ENCODE measurements at places on chromosomes 1 and 21.

GRCh38 chr1:23169727-23170335, 1.2 kb upstream of the LUZP1 start:
- DNase-seq, result peak; percentile 95

DNA sequence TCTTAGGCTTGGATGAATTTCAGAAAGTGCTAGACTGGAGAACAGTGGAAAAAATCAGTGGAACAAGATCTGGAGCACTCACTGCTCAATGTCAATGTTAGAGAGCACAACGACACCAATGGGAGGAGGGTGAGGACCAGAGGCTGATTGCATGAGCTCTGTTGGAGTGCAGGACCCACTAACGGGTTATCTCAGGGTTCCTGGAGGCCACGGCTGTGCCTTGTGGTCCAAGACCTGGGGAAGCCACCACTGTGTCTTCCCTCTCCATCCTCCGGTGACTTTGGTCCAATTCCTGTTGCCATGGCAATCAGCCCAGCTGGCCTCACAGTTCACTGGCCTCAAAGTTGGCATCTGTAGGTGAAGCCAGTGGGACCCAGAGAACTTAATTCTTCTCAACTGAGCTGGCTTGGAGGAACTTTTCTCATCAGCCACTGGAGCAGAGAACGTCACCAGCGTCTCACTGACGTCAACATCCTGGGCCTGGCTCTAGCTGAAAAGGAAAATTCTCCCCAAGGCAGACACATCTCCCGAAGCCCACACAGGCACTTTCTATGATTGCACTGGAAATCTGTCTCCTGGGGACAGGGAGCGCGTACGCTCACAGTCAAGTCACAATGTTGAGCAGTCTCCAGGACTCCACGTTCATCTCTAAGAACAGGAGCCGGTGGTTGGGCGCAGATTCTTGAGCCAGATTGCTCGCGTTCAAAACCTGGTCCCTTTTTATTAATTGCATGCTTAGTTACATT, 21.9 kb upstream of the GPR157 start:
- no peak for DNase-seq

- DNase-seq, result no peak
These were observed 85.2 kb upstream of the KCND3 start for GRCh38 chr1:112074711-112075110.

DNA sequence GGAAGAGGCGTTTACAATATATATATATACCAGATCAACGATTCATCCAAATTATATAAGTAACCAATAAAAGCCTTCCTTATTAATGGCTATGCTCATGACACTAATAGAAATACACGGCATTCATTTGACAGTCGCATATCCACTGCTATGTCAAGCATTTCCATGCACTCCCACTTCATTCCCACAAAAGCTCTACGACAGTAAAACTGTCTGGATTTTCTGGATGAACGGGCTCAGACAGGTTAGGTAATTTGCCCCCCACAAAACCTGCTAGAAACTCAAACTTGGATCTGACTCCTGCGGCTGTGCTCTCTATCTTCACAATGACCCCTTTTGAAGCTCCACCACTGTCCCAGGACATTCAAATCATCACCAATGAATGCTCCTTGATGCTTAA, 11.4 kb downstream of the DNAJC11 start:
- DNase-seq, result no peak

GRCh38 chr1:17636612-17637011, 97.1 kb downstream of the ARHGEF10L start:
- DNase-seq, result no peak

GRCh38 chr1:215416497-215416896, 150.6 kb upstream of the KCTD3 start:
- no peak for DNase-seq

DNA sequence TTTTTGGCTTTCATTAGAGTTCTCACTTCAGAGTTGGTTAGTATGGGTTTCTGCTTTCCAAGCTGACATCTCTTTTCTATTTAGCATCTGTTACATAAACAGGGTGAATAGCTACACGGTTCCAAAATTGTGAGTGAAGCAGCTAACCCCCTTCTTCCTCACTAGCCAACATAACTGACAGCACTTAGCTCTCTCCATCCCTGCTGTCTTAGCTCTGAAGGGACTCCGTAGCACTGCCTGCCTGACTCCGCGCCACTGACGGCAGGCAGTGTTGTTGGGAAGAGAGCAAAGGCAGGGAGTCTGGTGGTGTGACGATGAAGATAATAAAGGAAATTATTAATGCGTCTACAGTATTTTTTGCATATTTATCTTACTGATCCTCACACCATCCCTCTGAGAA, 247.0 kb downstream of the PTBP2 start:
- DNase-seq, result peak; percentile 68

DNA sequence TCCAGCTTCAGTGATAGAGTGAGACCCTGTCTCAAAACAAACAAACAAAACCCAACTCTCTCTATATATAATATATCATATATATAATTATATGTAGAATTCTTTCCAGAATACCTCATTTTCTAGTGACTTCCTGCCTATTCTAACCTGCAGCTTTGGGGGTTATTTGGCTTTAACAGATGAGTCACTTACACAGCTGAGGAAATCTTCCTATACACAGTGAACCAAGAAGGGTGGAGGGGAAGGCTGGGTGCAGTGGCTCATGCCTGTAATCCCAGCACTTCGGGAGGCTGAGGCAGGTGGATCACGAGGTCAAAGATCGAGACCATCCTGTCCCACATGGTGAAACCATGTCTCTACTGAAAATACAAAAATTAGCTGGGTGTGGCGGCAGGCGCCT, 9.2 kb downstream of the RAB29 start:
- no peak for DNase-seq

- no peak for DNase-seq
These were observed 674 bp downstream of the CEP350 start for GRCh38 chr1:179955287-179955680.

- no peak for DNase-seq
These were observed 28.1 kb upstream of the PM20D1 start for GRCh38 chr1:205878026-205878425.

- DNase-seq, result peak; percentile 48
These were observed 163.8 kb downstream of the EIF4G3 start for GRCh38 chr1:21012937-21013336.

DNA sequence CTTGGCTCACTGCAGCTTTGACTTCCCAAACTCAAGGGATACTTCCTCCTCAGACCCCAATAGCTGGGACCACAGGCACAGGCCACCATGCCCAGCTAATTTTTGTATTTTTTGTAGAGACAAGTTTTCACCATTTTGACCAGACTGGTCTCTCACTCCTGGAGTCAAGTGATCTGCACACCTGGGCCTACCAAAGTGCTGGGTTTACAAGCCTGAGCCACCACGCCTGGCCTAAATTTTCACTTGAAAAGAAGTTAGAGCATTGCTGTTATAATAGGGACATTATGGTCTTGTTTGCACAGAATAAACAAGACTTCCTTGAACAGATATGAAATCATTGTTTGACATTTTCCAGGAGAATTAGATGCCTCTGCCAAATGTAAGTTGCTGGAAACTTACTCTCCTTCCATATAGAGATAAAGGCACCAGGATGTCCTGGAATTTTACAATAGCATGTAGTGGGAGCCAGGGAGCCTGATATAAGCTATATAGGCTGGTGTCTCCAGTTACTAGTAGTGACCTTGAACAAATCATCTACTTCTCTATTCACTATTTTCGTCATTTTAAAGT, 16.9 kb downstream of the SLC35A3 start:
- DNase-seq, result no peak

DNA sequence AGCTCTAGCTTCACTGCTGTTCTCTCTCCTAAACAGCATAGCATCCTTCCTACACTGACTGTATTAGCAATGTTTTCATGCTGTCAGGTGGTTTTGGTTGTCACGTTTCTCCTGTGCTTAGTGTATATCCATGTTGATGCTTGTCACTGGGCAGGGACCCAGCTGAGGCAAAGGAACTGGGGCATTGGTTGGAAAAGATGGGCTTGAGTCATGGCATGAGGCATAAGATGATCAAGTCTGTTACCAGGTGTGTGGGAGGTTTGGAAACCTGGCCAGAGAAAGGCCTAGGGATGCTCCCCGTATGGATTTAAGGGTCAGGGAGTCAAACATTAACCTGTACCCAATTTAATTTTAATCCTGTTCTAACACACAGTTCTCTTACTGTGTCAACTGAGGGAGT, 69.6 kb downstream of the OSBPL9 start:
- DNase-seq, result no peak

- DNase-seq, result peak; percentile 24
These were observed 36.4 kb downstream of the BTG3 start for GRCh38 chr21:17576080-17576835.

DNA sequence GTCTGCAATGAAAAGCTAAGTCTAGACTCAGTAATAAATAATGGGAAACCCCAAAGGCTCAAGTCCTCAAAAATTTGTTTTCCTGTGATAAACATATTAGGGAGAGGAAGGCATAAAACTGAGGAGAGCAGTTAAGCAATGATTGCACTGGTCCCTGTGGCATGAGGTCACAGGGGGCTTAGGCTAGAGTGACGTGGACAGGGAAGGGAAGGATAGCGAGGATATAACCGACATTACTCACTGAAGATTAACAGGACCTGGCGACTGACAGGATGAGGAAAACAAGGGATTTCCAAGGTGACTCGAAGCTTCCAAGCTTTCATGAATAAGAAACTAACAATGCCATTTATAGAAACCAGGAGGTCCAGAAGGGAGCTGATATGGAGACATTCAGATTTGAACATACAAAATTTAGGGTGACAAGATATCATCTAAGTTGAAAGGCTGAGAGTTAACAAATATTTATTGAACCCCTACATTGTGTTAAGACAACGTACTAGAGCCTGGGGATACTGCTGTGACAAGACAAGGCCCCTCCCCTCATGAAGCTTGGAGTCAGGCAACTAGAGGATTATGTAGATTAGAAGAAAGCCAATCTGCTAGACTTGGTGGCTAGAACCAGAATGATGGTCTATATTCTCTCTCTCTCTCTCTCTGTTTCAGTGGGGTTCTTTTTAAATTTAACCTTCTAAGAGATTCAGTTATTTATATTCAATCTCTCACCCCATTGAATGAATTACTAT, 33.2 kb upstream of the PKN2 start:
- DNase-seq, result no peak

GRCh38 chr1:12480748-12481362, 137.2 kb downstream of the DHRS3 start:
- DNase-seq, result no peak

GRCh38 chr1:229340496-229340895, 2.4 kb downstream of the CCSAP start:
- DNase-seq, result peak; percentile 42

DNA sequence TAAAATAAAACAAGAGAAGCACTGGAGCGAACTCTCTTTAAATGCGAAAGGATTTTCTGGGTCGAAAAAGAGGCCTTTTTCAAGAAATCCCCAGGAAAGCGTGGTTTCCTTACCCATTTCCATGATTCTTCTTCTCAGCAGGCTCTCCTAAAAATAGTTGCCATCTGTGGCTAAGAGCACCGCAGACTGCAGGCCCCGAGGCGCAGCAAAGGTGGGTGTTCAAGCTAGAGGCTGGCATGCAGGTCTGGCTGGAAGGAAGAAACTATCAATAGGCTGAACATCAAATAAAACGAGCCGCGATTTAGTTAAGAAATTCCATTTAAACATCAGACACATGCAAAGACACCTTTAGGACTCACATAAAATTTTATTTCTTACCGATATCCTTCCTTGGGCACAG, 135.1 kb downstream of the ADAMTS1 start:
- DNase-seq, result no peak

DNA sequence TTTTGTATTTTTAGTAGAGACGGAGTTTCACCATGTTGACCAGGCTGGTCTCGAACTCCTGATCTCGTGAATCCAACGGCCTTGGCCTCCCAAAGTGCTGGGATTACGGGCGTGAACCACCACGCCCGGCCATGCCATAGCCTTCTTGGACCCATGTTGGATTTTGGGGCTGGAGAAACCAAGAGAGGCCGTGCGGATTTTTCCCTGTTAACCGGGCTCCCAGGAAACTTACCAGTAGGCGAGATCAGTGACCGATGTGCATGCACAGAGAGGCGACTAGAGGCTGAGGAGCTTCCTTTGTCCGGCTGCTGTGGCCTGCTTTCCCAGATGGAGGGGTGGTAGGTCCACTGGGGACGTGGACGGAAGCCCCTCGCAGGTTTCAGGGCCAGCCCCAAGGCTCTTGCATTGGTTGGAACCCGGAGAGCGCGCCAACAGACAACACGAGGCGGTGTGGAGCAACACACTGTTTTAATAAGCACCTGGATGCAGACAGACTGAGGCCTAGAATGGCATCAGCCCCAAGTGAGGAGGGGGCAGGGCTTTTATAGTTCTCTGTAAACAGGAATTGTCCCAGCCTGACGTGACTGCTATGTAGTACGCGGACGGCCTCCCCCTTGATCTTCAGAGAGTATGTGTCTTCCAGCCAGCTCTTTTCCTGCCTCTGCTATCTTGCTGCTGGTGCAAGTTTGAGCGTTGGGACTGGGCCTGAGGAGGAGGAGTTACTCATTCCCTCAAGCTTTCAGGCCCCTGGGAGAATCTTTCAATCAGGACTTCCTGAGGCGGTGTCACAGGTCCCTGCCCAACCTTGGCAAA, at the start of gene ERVH48-1:
Gene ERVH48-1 (minus strand): TSS at position 517 of the 813 bp plus-strand sequence. CDS start 6,624 bp downstream, outside the sequence.
- no peak for DNase-seq

DNA sequence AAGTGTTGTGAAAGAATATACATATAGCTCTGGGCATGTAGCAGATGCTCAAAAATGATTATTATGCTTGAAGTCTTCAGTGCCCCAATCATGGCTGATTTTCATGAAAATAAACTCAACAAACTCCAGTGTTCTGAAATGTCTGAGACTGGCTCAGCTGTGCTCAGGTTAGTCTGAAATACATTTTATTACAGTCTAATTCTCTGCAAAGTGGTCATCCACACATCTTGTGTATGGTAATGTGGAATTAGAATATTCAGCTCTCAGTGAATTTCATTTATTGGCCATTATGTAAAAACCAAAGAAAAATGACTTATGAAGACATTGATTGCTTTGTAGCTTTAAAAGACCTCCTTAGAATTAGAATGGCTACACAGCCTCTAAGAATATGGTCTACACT, 109.9 kb downstream of the DISC1 start:
- DNase-seq, result no peak

- DNase-seq, result no peak
These were observed 102.8 kb downstream of the CLIC6 start for GRCh38 chr21:34771512-34772028.

DNA sequence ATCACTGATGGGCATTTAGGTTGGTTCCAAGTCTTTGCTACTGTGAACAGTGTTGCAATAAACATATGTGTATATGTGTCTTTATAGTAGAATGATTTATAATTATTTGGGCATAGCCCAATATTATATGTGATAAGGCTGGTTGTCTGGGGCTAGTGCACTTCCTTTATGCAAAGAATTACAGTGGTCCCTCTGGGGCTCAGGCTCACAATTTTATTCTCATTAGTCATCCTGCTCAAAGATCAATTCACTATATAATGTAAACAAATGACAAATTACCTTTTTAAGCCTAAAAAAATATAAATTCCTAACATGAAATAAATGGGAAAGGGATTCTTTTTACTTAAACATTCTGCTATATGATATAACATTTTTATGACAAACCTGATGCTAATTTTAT, 5.0 kb downstream of the PLPPR4 start:
- DNase-seq, result no peak
